ENCODE measurements at places on chromosomes 12 and 14.
A peak's percentile ranks its signal among the peaks of the same experiment; 100 is the strongest.

- no peak for DNase-seq
Measured at GRCh38 chr14:39492267-39492666, 60.0 kb upstream of the FBXO33 start.

DNA sequence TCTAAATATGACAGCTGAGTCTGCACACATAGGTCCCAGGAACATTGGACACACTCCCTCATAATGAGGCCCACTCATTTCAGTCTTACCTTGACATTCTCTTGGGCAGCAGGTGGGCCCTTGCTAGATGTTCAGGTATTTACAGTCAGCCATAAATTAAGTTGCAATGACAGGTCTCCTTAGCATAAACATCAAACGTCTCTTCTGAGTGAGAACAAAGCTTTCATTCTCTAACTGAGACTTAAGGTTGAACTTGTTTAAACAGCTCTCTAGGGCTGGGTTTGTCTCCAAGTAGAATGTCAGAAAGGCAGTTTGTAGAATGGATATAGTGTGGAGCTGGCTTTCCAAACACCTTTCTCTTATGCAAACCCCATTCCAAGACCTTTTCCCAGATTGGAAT lies 10.3 kb downstream of the ACVR1B start:
- DNase-seq, result no peak

GRCh38 chr12:6788972-6789924 lies at the start of gene CD4:
Gene CD4, plus strand, starts transcription at chr12:6789528. Its CDS starts 10,611 bp downstream, at chr12:6800139.
- peak; percentile 54 for DNase-seq

GRCh38 chr12:111193496-111193895 lies 175.4 kb downstream of the PHETA1 start:
- DNase-seq, result no peak

- DNase-seq, result no peak
Measured at GRCh38 chr12:62537551-62537950, 70.9 kb downstream of the MON2 start.

DNA sequence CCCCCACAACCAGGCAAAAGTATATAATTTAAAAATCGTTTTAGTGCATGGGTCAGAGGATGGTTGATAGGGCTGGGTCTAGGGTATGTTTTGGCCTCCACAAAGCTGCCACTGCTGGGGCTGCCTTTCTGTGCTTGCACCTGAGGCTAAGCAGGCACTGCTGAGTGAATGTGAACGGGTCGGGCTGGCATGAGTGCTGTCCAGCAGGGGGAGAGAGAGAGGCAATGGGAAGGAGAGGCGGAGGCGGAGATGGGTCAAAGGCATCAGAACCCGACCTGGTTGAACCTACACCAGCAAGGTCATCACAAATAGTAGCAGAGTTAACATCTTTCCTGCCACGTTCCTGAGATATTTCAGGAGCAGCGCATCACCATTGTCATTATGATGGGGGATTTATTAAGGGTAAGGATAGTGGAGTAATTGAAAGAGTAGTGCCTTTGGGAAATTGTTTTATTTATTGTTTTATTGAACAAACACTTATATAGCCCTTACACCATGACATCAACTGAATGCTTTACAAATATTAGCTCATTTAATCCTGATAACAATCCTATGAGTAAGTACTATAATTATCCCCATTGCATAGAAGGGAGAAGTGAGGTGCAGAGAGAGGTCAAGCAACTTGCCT lies 5.8 kb upstream of the NRXN3 start:
- no peak for DNase-seq

- DNase-seq, result no peak
Measured at GRCh38 chr14:101476258-101476915, 84.9 kb upstream of the DIO3 start.

- DNase-seq, result no peak
Measured at GRCh38 chr14:69663300-69663643, 51.9 kb downstream of the SUSD6 start.

DNA sequence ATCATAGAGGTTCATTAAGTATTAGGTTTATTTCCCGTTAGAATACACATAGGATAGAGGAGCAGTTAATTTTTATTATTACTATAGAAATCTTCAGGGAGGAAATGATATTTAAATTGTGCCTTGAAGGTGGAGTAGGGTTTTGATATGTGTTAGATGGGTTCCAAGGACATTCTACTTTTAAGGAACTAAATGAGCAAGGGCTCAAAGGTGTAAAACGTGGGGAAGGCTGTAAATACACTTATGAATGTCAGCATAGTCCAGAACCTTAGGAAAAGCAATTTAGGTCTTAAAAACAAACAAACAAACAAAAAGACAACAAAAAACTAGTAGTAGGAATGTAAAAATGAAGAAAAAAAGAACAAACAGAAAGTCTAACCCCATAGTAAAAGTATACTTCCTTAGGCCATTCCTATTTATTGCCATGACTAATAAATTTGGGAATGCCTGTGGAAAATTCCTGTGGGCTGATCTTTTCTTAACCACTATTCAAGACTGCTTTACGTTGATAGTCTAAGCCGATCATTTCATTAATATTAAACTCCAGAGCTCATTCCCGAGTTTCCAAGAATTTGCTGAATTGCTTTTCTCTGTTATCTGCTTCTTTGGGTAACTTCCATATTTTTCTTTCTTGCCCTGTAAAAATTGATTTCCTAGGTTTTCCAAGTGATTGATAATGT lies 180.3 kb downstream of the RAD51B start:
- no peak for DNase-seq

DNA sequence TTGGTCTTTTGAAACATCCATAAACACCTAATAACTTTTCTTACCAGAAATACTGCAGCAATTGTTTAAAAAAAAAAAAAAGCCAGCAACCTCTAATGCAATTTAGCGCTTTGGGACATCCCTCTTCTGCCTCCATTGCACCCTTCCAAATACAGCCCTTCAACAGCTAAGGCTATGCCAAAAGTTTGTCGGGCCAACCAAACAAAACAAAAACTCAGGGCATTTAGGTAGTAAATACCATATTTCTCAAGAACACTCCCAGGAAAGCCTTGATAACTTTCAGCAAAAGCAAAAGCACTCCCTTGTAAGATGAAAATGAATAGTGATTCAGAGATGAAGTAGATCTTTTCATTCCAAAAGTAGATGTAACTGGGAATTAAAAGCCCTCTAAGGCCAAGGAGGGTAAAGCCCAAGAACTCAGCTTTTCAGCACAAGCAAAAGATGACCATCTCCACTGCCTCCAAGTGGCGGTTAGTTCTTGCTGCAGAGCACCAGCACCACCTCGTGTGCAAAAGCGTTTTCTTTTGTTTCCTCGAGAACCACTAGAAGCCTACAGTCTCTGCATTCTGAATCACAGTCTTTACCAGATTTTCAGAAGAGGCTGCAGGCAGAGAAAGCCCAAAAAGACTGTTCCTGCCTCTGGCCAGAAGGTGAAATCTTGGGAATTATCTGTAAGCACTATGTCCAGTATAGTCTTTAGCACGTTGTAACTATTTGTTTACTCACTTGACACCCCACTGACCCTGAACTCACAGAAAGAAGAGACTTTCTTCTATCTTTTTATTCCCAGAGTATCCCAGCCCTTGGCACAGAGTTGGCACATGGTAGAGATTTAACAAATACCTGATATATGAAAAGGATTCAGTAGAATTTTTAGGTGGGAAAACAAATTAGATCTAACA lies 53.1 kb downstream of the SIX6 start:
- no peak for DNase-seq

DNA sequence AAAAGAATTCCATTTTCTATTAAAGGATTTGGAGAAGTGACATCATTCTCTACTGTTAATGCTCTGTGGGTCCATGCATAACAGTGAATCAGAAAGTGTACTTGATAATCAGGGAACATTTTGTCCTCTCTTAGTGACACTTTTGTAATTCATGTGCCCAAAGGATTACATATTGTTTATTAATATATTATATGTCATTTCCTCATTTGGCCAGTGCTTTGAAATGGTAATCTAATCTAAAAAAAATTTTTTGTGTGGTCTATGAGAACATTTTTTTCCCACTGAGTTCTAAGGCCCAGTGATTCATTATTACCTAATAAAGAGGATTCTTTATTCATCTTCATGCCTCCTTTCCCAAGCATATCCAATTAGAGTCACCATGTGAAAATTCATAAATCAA lies 79.7 kb upstream of the MYF6 start:
- no peak for DNase-seq

GRCh38 chr12:46835785-46836184 lies 10.0 kb upstream of the SLC38A4 start:
- no peak for DNase-seq

DNA sequence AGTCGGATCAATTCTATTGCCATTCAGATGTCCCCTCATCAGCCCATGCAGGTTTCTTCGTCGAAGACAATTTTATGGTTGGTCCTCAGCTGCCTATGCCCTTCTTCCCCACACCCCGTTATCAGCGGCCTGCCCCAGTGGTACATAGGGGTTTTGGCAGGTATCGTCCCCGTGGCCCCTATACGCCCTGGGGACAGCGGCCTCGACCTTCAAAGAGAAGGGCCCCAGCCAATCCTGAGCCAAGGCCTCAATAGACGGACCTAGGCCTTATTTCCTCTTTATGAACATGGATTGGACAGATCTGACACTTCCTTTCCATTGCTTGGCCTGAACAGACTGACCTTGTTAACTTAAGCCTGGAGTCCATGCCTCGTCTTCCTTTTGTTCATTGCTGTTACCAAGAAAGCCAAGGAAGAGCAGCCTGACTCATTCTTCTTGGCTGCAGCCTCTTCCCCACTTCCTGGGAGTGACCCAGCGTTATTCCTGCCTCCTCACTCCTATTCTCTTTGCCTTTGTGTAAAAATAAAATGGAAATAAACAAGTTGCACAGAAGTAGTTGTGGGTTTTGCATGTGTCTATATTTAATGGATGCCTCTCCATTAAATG lies 156.5 kb upstream of the AMIGO2 start:
- DNase-seq, result no peak

DNA sequence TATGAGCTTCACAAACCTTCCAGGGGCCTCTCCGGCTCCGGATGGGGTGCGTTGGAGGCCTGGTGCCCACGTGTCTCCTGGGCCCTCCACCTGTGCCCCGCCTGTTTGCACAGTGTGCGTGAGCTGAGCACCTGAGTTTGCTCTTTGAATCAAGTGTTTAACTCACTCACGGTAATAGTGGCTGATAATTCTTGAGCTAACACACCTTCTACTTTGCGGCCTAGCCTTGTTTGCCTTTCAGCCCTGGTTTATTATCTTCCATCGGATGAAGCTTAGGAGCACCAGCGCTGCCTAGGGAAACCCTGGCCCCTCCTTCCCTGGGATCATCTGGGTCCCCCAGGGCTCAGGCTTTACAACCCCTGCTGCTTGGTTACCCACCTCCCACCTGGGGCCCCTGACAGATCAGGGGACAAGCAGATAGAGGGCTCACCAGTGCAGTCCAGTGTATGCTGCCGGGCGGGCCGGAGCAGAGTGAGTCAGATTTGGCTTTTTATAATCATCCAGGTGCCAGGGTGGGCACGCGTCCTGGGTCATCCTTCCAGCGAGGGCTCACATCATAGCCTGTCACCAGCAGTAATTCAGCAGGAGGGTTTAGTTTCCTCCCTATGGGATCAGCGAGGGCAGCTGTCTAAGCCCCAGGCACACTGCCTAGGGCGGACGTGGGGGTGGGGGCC lies 62.8 kb upstream of the RFLNA start:
- no peak for DNase-seq

DNA sequence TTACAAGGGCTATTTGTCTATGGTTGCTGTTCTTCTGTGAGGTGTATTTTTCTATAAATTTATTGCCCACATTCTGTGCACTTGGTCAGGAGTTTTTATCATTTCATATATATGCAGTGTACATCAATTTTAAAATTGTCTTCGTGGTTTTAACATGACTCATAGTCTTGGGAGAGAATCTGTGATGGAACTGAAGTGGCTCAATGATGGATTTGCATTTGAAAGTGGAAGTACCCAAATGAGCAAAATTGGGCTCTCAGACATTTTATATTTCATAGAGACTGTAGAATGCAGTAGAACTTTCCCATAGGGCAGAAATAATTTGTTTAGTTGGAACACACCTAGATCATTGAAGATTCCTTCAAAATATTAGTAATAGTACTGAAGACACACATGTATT lies 1.9 kb upstream of the SCFD1 start:
- DNase-seq, result no peak

- no peak for DNase-seq
Measured at GRCh38 chr14:77681196-77682157, 26.3 kb downstream of the ALKBH1 start.

GRCh38 chr12:113850309-113851056 lies 115.6 kb downstream of the RBM19 start:
- no peak for DNase-seq

- no peak for DNase-seq
Measured at GRCh38 chr12:109630815-109631214, 57.2 kb downstream of the MVK start.

GRCh38 chr12:130768120-130768519 lies 52.0 kb upstream of the RIMBP2 start:
- no peak for DNase-seq

DNA sequence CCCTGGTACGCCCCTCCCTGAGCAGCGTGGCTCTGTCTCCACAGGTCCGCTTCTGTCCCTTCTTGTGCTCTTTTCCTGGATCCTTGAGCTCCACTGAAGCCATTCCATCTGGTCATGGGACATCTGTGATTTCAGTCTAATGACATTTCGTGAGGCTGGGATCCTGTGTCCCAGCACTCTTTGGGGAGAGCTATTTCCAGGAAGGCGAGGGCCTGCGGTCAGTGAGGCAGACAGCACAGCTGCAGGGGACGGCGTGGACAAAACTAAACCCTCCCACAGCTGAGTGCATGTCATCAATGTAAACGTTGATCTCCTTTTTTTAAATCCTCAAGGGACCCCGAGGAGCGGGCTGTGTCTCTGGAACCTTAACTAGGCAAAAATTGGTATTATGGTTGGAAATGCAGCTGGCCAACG lies 127.7 kb downstream of the DACT1 start:
- DNase-seq, result no peak

- DNase-seq, result peak; percentile 69
Measured at GRCh38 chr14:105414456-105415371, 4.9 kb upstream of the MTA1 start.

- DNase-seq, result no peak
Measured at GRCh38 chr12:45743247-45743646, 13.7 kb downstream of the ARID2 start.

DNA sequence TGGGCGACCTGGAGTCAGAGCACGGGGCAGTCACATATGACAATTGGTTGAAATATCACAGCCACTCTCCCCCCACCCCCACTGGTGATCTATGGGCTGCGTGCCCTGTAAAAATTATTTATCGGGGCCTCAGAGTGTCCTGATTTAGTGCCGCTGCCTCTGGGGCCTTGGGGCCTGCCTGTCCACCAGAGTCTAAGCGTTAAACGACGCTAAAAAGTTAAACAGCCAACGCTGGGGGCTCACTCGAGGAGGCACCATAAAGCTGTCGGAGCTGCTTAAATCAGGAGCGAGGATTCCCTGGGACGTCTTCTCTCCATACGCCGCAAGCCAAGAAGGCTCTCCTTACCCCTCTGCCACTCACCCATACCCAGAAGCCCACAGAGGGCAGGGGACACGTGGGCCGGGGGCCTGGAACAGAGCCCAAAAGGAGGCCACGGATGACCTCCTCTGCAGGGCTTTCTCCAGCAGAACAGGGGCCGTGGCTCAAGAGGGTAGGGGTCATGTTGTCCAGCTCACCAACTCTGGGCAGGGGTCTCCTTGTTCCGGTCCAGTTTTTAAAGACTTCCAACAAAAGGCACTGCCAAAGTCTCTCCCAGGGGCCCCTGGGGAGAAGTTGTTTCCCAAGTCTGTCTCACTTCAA lies 42.2 kb downstream of the SMUG1 start:
- no peak for DNase-seq

GRCh38 chr12:45504316-45505010 lies 225.0 kb upstream of the ARID2 start:
- no peak for DNase-seq

- DNase-seq, result no peak
Measured at GRCh38 chr12:53230108-53230845, 1.7 kb downstream of the RARG start.

Measured in stimulated activated CD4-positive, alpha-beta T cell treated with anti-CD3 and anti-CD28 coated beads, Interleukin-15, amount 100 ng/mL, for 1 hour (primary cell).